ENCODE measurements at places on chromosomes 3 and 15.

- no peak overlapping the region for H3K4me3 ChIP-seq
- no peaks in the 10 kb centered on the region for H3K4me1 ChIP-seq
- DNase-seq, result peak; percentile 82
- no peaks in the 10 kb centered on the region for H3K27me3 ChIP-seq
Measured at GRCh38 chr15:94164202-94164807, 67.1 kb upstream of the MCTP2 start.

GRCh38 chr15:40162552-40162951 lies 1.7 kb downstream of the BUB1B start:
- H3K27ac ChIP-seq, result no peak overlapping the region
- peaks cover 10% of the 10 kb centered on the region for H3K4me1 ChIP-seq
- H3K4me3 ChIP-seq, result peak overlapping the region; percentile 97
- DNase-seq, result no peak

DNA sequence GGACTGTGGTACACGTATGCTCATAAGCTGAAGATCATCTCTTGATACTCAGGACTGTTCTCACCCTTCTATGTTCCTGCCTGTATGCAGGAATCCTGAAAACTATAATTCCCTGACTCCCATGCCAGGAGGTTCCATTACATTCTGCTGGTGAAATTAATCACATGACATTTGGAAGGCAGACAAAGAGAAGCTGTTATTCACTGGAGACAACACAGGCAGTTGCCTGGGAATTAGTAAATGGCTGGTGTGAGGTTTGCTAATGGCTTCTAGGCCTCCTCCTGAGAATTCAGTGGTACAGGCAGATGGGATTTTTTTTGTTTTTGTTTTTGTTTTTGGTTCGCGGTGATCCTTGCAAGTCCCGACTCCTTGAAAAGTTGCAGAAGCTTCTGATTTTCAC lies 91.4 kb downstream of the CTNNB1 start:
- H3K4me3 ChIP-seq, result no peak overlapping the region
- no peaks in the 10 kb centered on the region for H3K27me3 ChIP-seq
- H3K36me3 ChIP-seq, result no peaks in the 10 kb centered on the region
- no peak overlapping the region for H3K27ac ChIP-seq
- DNase-seq, result no peak

DNA sequence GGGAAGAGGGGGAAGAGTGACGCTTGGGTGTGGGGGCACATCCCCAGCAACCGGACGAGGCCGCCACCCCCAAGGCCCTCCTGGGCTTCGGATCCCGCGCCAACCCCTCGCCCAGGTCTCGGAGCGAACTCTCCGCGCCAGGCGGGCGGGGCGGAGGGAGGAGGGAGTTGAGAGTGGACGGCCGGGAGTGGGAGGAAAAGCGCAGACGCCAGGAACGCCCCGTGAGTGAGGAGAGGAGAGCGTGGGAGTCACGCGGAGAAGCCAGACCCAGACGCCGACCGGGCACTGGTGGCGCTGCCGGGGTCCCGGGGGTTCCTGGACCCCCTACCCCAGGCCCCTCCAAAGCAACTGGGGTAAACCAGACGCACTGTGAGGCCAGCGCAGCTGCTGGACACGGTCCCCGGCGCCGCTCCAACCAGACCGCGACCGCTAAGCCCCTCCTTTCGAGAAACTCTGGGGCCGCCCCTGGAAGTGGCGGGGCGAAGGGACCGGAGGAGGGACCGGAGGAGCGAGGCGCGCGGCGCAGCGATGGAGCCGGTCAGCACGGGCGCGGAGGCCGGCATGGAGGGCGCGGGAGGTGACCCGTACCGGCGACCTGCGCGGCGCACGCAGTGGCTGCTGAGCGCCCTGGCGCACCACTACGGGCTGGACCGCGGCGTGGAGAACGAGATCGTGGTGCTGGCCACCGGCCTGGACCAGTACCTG lies at the start of gene EFCC1:
TSS of gene EFCC1 (plus strand) at position 204 of the 705 bp plus-strand sequence. CDS start at position 529, 325 bp downstream.
- no peak within 1 kb of the TSS for H3K27ac ChIP-seq
- H3K4me1 ChIP-seq, result peaks cover 11% of the 10 kb centered on the region
- H3K27me3 ChIP-seq, result peaks cover 56% of the 10 kb centered on the region
- no peaks in the 10 kb centered on the region for H3K36me3 ChIP-seq
- no peak for DNase-seq

- no peak for DNase-seq
- H3K4me3 ChIP-seq, result no peak overlapping the region
- no peaks in the 10 kb centered on the region for H3K27me3 ChIP-seq
- H3K4me1 ChIP-seq, result peaks cover 5% of the 10 kb centered on the region
- no peak overlapping the region for H3K27ac ChIP-seq
Measured at GRCh38 chr15:88394553-88395145, 72.5 kb downstream of the MRPL46 start.

GRCh38 chr3:98735761-98736269 lies 27.3 kb upstream of the ST3GAL6 start:
- H3K4me1 ChIP-seq, result peaks cover 6% of the 10 kb centered on the region
- H3K4me3 ChIP-seq, result no peak overlapping the region
- no peak overlapping the region for H3K27ac ChIP-seq
- peaks cover 6% of the 10 kb centered on the region for H3K27me3 ChIP-seq
- DNase-seq, result no peak

- DNase-seq, result no peak
- H3K27me3 ChIP-seq, result no peaks in the 10 kb centered on the region
- no peaks in the 10 kb centered on the region for H3K4me1 ChIP-seq
- no peaks in the 10 kb centered on the region for H3K36me3 ChIP-seq
Measured at GRCh38 chr3:82067420-82067819, 306.0 kb upstream of the GBE1 start.

DNA sequence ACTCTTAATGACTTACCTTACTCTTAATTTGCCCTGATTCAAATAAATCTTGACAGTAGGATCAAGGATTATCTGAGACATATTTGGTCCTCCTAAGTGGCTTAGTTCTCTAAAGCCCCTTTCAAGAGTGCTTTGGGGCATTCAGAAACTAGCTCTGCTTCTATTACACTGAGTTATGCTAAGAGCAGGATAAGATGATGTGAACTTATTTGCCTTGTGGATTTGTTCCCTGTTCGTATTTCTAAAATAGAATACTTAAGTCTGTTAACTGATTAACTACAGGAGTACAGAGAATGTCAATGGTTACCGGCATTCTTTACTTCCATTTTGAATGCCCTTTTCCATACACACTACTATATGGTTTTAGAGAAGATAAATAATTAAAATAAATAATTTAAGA lies 14.8 kb upstream of the FRMD4B start:
- no peak overlapping the region for H3K4me3 ChIP-seq
- no peaks in the 10 kb centered on the region for H3K36me3 ChIP-seq

GRCh38 chr15:43648649-43649429 lies at the start of gene CATSPER2:
CATSPER2 (minus strand) TSS chr15:43648844; CDS start chr15:43648061, 783 bp downstream.
- DNase-seq, result no peak
- H3K4me1 ChIP-seq, result no peaks in the 10 kb centered on the region
- no peak within 1 kb of the TSS for H3K27ac ChIP-seq
- peaks cover 14% of the 10 kb centered on the region for H3K36me3 ChIP-seq
- no peak within 1 kb of the TSS for H3K4me3 ChIP-seq

- DNase-seq, result no peak
- H3K36me3 ChIP-seq, result no peaks in the 10 kb centered on the region
- no peak overlapping the region for H3K27ac ChIP-seq
Measured at GRCh38 chr3:140754936-140755335, 77.1 kb downstream of the TRIM42 start.

GRCh38 chr3:186940967-186941366 lies 10.6 kb downstream of the ST6GAL1 start:
- no peak for DNase-seq
- H3K27ac ChIP-seq, result no peak overlapping the region
- peaks cover 2% of the 10 kb centered on the region for H3K36me3 ChIP-seq
- H3K4me1 ChIP-seq, result peaks cover 11% of the 10 kb centered on the region

- peak overlapping the region; percentile 66 for H3K4me3 ChIP-seq
- no peak for DNase-seq
- H3K27ac ChIP-seq, result no peak overlapping the region
- no peaks in the 10 kb centered on the region for H3K36me3 ChIP-seq
- H3K27me3 ChIP-seq, result peaks cover 11% of the 10 kb centered on the region
- peaks cover 3% of the 10 kb centered on the region for H3K4me1 ChIP-seq
Measured at GRCh38 chr3:4493941-4494894, 1.1 kb downstream of the ITPR1 start.

GRCh38 chr3:59754456-59755129 lies 704.8 kb upstream of the CFAP20DC start:
- H3K4me1 ChIP-seq, result no peaks in the 10 kb centered on the region
- DNase-seq, result no peak

DNA sequence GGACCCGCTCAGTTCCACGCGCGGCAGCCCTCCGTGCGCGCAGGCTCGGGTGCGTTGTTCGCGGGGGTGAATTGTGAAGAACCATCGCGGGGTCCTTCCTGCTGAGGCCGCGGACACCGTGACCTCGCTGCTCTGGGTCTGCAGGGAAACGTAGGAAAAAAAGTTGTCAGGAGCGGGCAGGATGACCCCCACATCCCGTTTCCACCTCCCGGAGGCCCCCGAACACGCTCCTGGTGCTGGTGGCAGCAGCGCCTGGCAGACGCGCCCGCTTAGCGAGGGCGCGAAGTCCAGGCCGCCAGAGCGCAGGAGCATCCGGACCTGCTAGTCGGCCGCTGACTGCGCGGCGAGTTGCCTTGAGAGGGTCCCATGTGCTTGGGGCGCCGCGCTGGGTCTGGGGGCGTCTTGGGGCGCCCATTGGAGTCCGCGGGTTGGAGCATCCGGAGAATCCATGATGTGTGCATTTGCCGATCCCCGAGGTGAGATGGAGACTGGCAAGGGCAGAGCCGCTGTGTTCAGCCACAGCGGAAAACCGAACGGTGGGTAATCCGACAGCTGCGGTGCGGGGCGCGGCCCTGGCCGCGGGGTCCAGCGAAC lies 520 bp downstream of the GREM1 start:
- H3K27ac ChIP-seq, result no peak overlapping the region
- peak overlapping the region; percentile 64 for H3K4me3 ChIP-seq
- H3K36me3 ChIP-seq, result no peaks in the 10 kb centered on the region
- peaks cover 5% of the 10 kb centered on the region for H3K4me1 ChIP-seq
- DNase-seq, result no peak

GRCh38 chr15:62027263-62027565 lies 33.0 kb downstream of the VPS13C start:
- H3K36me3 ChIP-seq, result no peaks in the 10 kb centered on the region
- H3K27ac ChIP-seq, result no peak overlapping the region
- H3K27me3 ChIP-seq, result no peaks in the 10 kb centered on the region
- no peaks in the 10 kb centered on the region for H3K4me1 ChIP-seq
- no peak overlapping the region for H3K4me3 ChIP-seq
- DNase-seq, result no peak

DNA sequence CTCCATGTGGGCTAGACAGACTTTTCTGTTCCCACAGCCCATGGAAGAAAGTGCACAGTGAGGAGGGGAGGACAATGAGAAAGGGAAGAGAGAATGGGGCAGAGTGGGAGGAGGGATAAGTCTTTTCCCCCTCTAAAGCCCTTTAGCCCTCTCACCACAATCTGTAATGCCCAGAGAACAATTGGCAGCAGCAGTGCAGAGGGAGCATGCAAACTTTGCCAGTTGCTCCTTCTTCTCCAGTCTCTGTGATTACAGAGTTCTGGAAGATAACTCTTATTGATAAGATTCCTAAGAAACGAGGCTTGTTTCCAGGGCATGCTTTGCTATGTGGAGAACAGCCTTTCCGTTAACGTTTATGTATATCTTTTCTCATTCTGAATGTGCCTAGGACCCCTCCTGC lies 50.0 kb upstream of the FMN1 start:
- no peak overlapping the region for H3K27ac ChIP-seq
- no peak overlapping the region for H3K4me3 ChIP-seq
- no peak for DNase-seq
- no peaks in the 10 kb centered on the region for H3K36me3 ChIP-seq
- no peaks in the 10 kb centered on the region for H3K27me3 ChIP-seq

GRCh38 chr15:48834756-48835155 lies 23.9 kb upstream of the CEP152 start:
- H3K27me3 ChIP-seq, result no peaks in the 10 kb centered on the region
- no peaks in the 10 kb centered on the region for H3K4me1 ChIP-seq
- H3K27ac ChIP-seq, result no peak overlapping the region
- no peaks in the 10 kb centered on the region for H3K36me3 ChIP-seq

GRCh38 chr15:91780387-91780786 lies 73.1 kb upstream of the SLCO3A1 start:
- H3K4me1 ChIP-seq, result no peaks in the 10 kb centered on the region
- H3K36me3 ChIP-seq, result no peaks in the 10 kb centered on the region
- no peak overlapping the region for H3K4me3 ChIP-seq
- no peak for DNase-seq

- no peak overlapping the region for H3K4me3 ChIP-seq
- DNase-seq, result no peak
- peaks cover 3% of the 10 kb centered on the region for H3K4me1 ChIP-seq
- no peaks in the 10 kb centered on the region for H3K27me3 ChIP-seq
- H3K27ac ChIP-seq, result no peak overlapping the region
Measured at GRCh38 chr3:152317956-152318355, 49.2 kb downstream of the MBNL1 start.

GRCh38 chr15:54517366-54517765 lies 539.1 kb downstream of the UNC13C start:
- no peaks in the 10 kb centered on the region for H3K4me1 ChIP-seq
- H3K4me3 ChIP-seq, result no peak overlapping the region
- DNase-seq, result no peak
- no peaks in the 10 kb centered on the region for H3K36me3 ChIP-seq
- H3K27ac ChIP-seq, result no peak overlapping the region
- H3K27me3 ChIP-seq, result no peaks in the 10 kb centered on the region

- peaks cover 6% of the 10 kb centered on the region for H3K4me1 ChIP-seq
- H3K27me3 ChIP-seq, result no peaks in the 10 kb centered on the region
- H3K4me3 ChIP-seq, result no peak overlapping the region
- no peaks in the 10 kb centered on the region for H3K36me3 ChIP-seq
- no peak overlapping the region for H3K27ac ChIP-seq
Measured at GRCh38 chr3:150384296-150385212, 23.5 kb upstream of the TSC22D2 start.

- H3K4me3 ChIP-seq, result no peak overlapping the region
- no peak for DNase-seq
- no peaks in the 10 kb centered on the region for H3K4me1 ChIP-seq
- H3K27me3 ChIP-seq, result peaks cover 21% of the 10 kb centered on the region
Measured at GRCh38 chr3:13077431-13078162, 4.4 kb upstream of the IQSEC1 start.

GRCh38 chr15:89430530-89431341 lies 65.6 kb downstream of the RHCG start:
- H3K4me1 ChIP-seq, result no peaks in the 10 kb centered on the region
- H3K4me3 ChIP-seq, result no peak overlapping the region
- no peak overlapping the region for H3K27ac ChIP-seq
- H3K36me3 ChIP-seq, result no peaks in the 10 kb centered on the region
- peak; percentile 100 for DNase-seq

- DNase-seq, result no peak
- H3K4me3 ChIP-seq, result no peak overlapping the region
- H3K27ac ChIP-seq, result no peak overlapping the region
- H3K4me1 ChIP-seq, result no peaks in the 10 kb centered on the region
- H3K36me3 ChIP-seq, result no peaks in the 10 kb centered on the region
Measured at GRCh38 chr3:106372806-106373190, 504.0 kb upstream of the CBLB start.

GRCh38 chr3:15332405-15333098 lies at the start of gene SH3BP5:
SH3BP5 (minus strand) TSS chr3:15332586; CDS start chr3:15332408, 178 bp downstream.
- no peaks in the 10 kb centered on the region for H3K4me1 ChIP-seq
- no peak within 1 kb of the TSS for H3K27ac ChIP-seq
- DNase-seq, result no peak
- peak within 1 kb of the TSS; percentile 92 for H3K4me3 ChIP-seq
